ENCODE measurements at places on chromosomes 11 and 22.

- DNase-seq, result no peak
Measured at GRCh38 chr22:24833881-24834495, 28.0 kb downstream of the SGSM1 start.

- no peak for DNase-seq
Measured at GRCh38 chr11:116932181-116932580, 94.8 kb upstream of the APOA1 start.

DNA sequence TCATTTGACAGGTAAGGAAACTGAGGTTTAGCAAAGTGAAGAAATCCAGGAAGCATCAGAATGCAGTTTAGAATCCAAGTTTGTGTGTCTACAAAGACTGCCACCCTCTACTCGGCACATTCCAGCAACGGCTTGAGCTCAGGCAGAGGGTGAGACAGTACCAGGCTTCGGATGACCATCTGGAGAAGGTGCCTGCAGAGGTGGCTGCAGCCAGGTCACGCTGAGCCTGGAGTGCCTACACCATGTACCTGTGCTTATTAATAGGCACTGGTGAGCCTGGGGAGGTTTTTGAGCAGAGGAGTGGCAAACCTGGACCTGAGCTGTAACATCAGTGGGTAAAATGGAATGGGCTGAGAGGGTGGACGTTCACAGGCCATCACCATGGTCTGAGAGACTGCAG, 4.7 kb downstream of the FXYD6 start:
- no peak for DNase-seq

GRCh38 chr11:10455637-10456487, 798 bp downstream of the AMPD3 start:
- DNase-seq, result peak; percentile 80

DNA sequence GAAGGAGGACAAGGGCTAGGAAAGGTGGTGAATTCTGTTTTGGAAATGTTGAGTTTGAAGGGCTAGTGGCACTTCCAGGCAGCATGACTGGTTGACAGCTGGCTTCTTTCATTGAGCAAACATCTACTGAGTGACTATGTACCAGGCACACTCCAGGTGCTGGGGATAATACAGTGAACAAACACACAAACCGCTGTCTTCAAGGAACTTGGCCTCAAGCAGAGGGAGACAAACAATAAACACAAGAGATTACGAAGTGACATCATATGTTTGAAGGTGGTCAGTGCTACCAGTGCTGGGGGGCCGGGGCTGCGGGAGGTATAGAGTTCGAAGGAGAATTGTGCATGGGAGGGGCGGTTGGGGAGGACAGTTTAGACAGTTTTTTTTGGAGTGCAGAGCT, 197.0 kb upstream of the SORL1-AS1 start:
- DNase-seq, result peak; percentile 31

DNA sequence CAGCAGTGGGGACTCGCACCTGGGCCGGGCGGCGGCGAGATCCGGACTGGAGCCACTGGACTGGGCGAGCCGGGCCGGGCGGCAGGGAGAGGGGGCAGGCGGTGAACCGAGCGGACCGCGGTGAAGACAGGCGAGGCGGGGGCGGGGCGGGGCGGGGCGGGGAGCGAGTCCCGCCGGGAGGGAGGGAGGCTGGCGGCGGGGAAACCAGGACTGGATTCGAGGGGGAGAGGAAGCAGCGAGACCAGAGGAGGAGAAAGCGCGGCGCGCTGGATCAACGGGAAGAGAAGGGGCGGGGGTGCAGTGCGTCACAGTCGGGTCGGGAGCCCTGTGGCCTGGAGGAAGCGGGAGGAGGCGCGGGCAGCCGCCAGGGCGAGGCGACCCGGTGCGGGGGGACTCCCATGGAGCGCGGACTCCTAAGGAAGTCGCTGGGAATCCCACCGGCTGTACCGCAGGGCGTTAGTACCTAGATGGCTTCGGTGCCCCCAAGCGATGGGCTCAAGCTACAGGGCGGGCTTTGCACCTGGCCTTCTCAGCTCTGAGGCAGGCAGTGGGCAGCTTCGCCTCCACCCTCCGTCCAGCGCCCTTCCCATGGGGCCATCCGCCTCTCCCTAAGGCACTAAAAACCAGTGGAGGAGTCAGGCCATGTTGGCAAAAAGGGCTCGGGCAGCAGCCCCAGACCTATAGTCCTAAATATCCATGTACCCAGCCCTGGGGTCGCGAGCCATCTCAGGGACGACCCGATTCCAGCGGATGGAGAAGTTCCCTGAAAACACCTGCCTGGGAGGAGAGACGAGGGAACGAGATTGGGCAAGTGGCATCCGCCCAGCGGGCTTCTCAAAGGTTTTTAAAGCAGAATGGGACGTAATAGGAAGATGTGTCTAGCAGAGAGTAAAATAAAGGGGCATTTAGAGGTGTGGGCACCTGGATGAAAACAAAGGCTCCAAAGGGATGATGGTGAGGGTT, at the start of gene TMEM121B:
Gene TMEM121B, minus strand, starts transcription at position 128 of the 963 bp plus-strand sequence. CDS start 233 bp downstream, outside the sequence.
- peak; percentile 44 for DNase-seq

DNA sequence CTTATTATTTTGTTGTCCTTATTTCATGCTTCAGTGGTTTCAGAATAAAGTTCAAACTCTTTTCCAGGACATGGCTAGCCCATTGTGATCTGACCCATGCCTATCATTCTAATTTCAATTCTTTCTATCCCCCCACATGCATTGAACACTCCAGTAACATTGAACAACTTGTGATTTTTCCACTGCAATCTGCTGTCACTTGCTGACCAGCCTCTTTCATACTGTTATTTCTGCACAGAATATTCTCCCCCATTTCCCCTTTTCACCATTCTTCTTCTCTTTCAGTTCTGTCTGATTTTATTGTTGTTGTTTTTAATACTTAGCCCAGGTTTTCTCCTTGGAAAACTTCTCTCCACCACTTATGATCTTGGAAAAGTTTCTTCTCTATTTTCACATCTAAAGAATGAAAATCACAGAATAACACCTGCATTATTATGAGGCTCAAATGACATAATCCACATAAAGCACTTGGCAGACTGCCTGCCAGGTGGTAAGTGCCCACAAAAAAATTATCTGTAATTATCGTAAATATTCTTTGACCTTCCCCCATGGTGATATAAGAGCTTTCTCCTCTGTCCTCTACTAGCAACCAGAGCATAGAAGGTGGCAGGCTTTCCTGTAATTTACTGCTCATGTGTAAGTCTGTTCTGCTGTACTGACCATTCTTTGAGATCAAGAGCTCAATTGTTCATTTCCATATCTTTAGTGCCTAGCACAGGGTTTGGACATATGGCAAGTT, 51.9 kb upstream of the EED start:
- no peak for DNase-seq

- DNase-seq, result no peak
Measured at GRCh38 chr11:104728927-104729326, 169.3 kb downstream of the CASP12 start.

DNA sequence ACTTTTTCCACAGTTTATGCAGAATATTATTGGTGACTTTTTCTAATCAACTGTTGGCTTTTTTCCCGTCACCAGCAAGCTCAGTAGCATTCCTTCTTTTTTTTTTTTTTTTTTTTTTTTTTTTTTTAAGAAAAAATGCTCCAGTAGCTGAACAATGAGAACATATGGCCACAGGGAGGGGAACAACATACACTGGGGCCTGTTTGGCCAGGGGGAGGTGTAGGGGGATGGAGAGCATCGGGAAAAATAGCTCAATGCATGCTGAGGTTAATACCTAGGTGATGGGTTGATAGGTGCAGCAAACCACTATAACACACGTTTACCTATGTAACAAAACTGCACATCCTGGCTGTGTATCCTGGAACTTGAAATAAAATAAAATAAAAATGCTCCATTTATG, 82.5 kb downstream of the ARHGAP42 start:
- no peak for DNase-seq

- no peak for DNase-seq
Measured at GRCh38 chr11:133072378-133072777, 459.9 kb downstream of the OPCML start.

- no peak for DNase-seq
Measured at GRCh38 chr11:110070176-110070575, 23.0 kb upstream of the ZC3H12C start.

GRCh38 chr22:39797528-39798147, 95.9 kb downstream of the ENTHD1 start:
- DNase-seq, result no peak

DNA sequence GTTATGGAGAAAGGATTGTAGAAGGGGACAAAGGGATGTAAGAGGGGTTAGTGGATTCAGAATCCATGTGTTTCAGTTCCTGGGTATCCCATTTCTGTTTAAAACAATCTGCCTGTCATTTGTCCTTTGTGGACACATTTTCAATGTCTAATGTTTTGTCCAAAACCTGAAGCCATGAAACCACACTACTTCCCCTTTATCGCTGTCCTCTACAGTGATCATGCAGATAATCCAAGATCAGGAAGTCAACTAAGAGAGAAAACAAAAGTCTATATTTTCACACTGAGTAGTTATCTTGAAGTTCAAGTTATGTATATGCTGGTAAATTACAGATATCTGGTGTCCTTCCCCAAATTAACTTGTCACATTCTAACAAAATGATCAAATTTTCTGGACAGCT, 457.0 kb downstream of the NTM start:
- no peak for DNase-seq

DNA sequence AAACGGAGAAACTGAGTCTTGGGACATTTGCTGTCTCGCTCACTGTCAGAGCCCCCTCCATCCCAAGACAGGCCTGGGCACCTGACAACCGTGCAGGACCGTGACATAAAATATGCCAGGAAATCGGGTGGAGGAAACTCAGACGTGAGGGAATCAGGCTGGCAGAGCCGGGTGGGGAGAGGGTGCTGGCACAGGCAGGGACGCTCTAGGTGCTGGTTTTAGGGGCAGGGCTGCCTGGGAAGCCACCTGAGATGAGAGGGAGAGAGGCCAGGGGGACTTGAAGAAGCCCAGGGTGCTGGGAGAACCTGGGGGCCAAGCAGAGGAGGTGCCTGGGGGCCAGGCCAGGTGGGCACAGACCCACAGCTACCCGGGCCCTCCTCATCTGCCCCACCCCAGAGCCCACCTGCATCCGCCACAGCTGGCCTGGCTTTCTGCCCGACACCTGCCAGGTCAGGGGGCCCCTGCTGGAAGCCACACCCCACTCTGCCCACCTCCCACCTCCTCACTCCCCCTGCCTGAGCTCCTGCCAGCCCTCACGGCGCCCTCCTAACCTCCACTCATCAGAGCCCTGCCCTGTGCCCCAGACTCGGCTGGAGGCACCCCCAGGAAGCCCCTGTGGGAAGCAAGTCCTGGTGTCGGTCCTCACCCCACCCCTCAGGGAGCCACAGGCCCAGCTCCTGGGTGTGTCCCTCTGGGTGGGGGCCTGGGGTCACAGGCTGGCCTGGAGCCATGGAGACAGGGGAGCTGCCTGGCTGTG, 27.3 kb upstream of the MUC5AC start:
- no peak for DNase-seq

DNA sequence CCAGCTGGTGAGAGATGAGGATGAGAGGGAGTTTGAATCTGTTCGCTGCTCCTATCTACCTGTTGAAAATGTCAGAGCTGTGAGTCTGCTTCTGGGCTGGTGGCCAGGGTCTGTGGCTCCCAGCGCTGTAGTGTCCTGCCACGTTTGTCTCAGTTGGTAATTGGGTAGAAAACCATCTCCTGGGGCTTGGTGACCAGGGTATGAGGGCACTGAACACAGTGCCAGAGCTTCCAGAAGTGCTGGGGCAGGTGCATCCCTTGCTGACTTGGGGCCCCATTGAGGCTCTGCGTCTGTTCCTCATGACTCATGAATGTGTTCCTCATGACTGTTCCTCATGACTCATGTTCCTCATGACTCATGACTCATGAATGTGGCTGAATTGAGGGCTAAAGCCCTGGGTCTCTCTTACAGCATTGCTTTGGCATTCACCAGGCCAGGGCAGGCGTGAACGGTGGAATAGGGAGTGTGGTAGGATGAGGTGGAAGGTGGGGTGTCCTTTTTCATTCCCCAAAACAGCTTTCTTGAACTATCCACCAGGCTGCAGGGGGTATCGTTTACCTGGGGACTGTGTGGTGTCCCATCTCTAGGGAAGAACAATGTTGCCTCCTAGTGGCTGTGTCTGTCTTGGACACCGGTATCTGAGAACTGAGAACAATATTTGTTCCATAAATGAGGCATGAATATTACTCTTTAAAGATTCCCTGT, 139.5 kb downstream of the COMMD9 start:
- DNase-seq, result peak; percentile 99

- peak; percentile 99 for DNase-seq
Measured at GRCh38 chr22:45163451-45164269, at the start of gene NUP50. Gene NUP50 (plus strand): TSS chr22:45163925. CDS start chr22:45168178, 4,253 bp downstream.

DNA sequence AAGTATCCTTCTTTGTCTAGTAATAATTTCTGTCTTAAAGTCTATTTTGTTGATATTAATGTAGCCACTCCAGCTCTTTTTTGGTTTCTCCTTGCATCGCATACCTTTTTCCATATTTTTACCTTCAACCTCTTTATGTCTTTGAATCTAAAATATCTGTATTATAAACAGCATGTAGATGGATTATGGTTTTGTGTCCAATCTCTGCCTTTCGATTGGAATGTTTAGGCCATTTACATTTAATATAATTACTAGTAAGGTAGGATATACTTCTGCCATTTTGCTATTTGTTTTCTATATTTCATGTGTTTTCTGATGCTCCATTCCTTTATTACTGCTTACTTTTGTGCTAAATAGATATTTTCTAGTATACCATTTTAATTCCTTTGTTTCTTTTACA, 39.5 kb downstream of the TMPRSS5 start:
- no peak for DNase-seq

- no peak for DNase-seq
Measured at GRCh38 chr11:9109858-9110731, 18.7 kb upstream of the SCUBE2 start.

DNA sequence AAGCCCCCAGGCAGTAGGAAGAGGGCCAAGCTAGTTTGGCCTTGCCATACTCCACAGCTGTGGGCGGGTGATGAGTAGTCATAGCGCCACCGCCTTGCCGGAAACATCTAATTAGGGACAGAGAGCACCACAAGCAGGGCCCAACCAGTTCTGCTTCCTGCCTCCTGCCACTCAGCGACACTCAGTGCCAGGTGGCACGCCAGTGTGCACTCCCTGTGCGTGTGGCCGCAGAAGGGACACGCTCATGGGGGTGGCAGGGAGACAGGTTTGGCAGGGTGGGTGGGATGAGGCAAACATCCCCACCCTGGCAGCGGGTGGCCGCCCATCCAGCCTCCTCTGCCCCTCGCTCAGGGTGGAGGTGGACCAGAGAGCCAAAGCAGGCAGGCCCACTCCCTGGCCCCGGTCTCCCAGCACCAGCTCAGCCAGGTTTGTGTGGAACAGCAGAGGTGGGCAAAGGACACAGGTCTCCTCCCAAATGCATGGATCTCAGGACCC, 4.9 kb downstream of the OVOL1 start:
- DNase-seq, result no peak

GRCh38 chr22:38724926-38725571, 19.3 kb downstream of the GTPBP1 start:
- DNase-seq, result peak; percentile 66

DNA sequence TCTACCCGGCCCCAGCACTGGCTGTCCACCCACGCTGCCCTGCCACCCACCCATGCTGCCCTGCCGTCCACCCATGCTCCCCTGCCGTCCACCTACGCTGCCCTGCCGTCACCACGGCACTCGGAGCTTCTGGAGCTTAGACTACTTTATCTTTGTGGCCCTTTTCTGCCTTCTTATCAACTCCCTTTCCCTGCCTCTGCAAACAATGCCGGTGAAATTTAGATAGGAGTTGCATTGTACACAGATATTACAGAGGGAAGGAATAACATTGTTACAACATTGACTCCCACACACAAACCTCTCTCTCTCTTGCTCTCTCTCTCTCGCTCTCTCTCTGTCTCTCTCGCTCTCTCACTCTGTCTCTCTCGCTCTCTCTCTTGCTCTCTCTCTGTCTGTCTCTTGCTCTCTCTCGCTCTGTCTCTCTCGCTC, 33.7 kb upstream of the BRSK2 start:
- peak; percentile 2 for DNase-seq

- no peak for DNase-seq
Measured at GRCh38 chr11:122920579-122920978, 38.0 kb downstream of the JHY start.

- peak; percentile 53 for DNase-seq
Measured at GRCh38 chr11:17015627-17016126, 1.5 kb upstream of the PLEKHA7 start.

Data from choroid plexus epithelial cell (primary cell).